Suprapubic skin (tissue), 4 donors: ENCODE measurements at places on chromosomes 2 and 18. TPM values are rescaled to one million over a fixed set of nuclear protein-coding genes. Genes with fewer than 3 reads are reported as not detected.

The CYP27A1 gene
- total RNA-seq, result 30.7 TPM

DNA sequence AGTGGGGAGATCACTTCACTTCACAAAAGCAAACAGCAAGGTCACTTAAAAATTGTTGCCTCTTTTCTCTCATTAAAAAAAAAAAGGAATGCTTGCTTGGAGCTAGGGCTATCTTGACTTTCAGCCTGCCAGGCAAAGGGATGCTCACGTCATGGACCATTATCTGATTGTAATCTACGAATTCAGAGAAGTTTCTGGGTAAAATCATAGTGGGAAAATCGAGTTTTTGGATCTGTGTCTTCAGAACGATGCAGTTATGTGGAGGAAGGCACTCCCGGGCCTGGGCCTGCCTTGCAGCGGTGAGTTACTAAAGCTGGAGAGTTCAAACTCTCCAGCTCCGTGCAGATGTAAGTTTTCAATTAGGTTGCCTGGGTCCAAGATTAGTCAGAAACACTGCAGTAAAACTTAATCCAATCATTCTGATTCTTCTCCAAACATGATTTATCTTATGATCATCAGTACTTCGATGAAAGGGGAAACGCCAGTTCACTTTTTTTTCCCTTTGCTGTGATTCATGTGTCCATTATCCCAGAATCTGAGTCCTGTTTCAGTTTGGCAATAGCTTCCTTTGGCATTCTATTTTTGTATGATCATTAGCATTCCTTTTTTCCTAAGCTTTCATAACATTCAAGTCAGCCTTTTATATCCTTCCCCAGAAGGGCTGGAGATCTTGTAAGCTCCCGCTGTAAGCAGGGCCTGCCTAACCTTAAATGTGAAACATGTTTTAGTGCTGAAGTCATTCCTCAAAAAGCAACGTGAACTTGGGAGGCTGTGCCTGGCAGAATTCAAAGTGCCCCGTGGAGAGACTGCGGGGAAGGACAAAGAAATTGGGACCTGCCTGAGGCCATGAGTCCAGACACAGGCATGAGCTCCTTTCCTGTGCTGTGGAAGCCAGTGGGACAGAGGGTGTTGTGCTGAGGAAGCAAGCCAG lies 119.3 kb upstream of the TWIST2 start:
- H3K27ac ChIP-seq, result peak overlapping the region; percentile 86
- H3K27me3 ChIP-seq, result no peaks in the 10 kb centered on the region
- no peak for DNase-seq
- no peak overlapping the region for H3K4me3 ChIP-seq
- H3K36me3 ChIP-seq, result no peaks in the 10 kb centered on the region

The AMER3 gene
- not detected for total RNA-seq

DNA sequence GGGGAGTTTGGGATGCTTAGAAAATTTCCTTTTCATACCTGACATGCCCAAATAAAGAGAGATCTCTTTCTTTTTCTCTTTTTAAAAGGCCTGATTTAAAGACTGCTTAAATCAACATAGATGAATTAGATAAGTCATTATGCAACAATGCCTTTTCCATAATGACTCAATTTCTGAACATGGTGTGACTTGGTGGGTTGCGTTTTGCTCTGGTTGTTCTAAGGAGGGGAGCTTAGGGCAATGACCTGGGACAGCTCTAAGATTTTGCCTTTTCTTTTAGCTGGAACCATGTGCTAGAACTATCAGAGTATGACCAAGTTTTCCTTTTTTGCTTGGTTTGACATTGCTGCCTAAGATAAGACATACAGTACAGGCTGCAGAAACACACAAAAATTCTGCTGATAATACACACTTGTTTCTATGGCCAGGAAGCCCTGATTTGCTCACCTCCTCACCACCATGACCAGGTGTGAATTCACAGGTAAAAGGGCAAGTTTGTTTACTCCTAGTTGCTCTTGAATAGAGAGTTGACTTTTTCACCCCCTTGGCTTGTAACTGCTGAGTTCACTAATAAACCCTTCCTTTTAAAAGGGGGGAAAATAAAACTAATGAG lies 58.1 kb upstream of the IL1RL1 start:
- H3K4me1 ChIP-seq, result peaks cover 19% of the 10 kb centered on the region
- H3K36me3 ChIP-seq, result no peaks in the 10 kb centered on the region

The PCARE gene
- total RNA-seq, result 0.08 TPM

GRCh38 chr2:235157746-235158482 lies 206.1 kb downstream of the SH3BP4 start:
- H3K27ac ChIP-seq, result no peak overlapping the region
- peaks cover 5% of the 10 kb centered on the region for H3K27me3 ChIP-seq
- peak; percentile 12 for DNase-seq
- no peaks in the 10 kb centered on the region for H3K4me1 ChIP-seq
- H3K4me3 ChIP-seq, result no peak overlapping the region
- H3K36me3 ChIP-seq, result no peaks in the 10 kb centered on the region

- peak overlapping the region; percentile 79 for H3K27ac ChIP-seq
- no peaks in the 10 kb centered on the region for H3K36me3 ChIP-seq
- DNase-seq, result no peak
- H3K4me1 ChIP-seq, result peaks cover 52% of the 10 kb centered on the region
- no peaks in the 10 kb centered on the region for H3K27me3 ChIP-seq
- H3K4me3 ChIP-seq, result no peak overlapping the region
Observed at GRCh38 chr2:46813020-46813415, 102.6 kb downstream of the MCFD2 start.

DNA sequence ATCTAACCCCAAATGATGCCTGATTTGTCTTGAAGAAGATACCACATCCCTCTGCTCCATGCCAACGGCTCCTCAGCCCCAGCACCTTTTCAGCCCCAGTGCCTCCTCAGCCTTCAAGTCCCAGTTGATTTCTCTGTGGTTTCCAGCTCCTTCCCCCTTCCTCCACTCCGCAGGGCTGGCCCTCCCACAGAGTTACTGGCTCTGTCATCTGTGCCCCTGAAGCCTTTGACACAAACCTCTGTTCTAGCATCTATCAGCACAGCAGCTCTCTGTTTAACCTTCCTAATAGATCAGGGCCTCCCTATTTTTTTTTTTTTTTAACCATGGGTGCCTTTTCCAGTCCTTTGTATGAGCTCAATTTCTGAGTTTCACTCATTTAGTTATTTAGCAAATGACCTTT lies 201.3 kb upstream of the CXCR4 start:
- H3K4me1 ChIP-seq, result no peaks in the 10 kb centered on the region
- H3K27ac ChIP-seq, result no peak overlapping the region
- DNase-seq, result no peak

GRCh38 chr2:183232161-183232865 lies 108.1 kb downstream of the NUP35 start:
- no peak overlapping the region for H3K27ac ChIP-seq
- no peaks in the 10 kb centered on the region for H3K36me3 ChIP-seq
- H3K4me1 ChIP-seq, result no peaks in the 10 kb centered on the region
- no peak for DNase-seq
- H3K27me3 ChIP-seq, result no peaks in the 10 kb centered on the region

GRCh38 chr18:51275712-51276476 lies 78.4 kb upstream of the MEX3C start:
- H3K27me3 ChIP-seq, result no peaks in the 10 kb centered on the region
- H3K27ac ChIP-seq, result no peak overlapping the region
- H3K36me3 ChIP-seq, result no peaks in the 10 kb centered on the region
- DNase-seq, result no peak
- H3K4me3 ChIP-seq, result no peak overlapping the region

GRCh38 chr2:124025171-124025580 lies at the start of gene CNTNAP5:
Gene CNTNAP5 (plus strand): TSS chr2:124025287. CDS start chr2:124025651, 364 bp downstream.
- peak within 1 kb of the TSS; percentile 14 for H3K4me3 ChIP-seq
- no peak for DNase-seq

The REG3A gene
- 2.8 TPM for total RNA-seq

DNA sequence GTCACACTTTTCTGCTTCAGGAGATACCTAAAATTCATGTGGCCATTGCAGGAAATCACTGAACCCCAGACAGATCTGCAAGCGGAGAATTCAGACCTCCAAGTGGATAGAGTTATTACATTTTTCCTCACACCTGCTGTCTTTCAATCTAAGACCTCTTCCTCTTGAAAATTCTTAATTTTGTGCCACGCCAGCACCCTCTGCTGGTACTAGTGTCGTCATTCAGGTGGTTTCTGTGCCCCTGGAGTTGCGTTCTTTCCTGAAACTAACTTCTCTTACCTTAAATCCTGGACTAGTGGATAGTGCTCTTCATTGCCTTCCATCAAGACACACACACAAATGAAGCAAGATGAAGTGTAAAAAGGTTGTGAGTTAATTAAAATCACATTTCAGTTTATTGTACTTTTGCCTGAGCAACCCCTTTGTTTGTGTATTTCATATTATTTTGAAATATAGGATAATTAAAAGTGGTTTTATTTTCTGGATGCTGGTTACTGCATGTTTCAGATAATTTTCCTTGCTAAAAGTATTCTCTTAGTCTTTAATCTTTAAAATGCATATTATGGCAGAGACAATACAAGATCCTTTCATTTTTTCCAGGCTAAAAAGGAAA lies 1.6 kb upstream of the DNER start:
- H3K36me3 ChIP-seq, result no peaks in the 10 kb centered on the region
- no peak overlapping the region for H3K4me3 ChIP-seq
- no peak for DNase-seq

The SLC4A3 gene
- 1.8 TPM for total RNA-seq

DNA sequence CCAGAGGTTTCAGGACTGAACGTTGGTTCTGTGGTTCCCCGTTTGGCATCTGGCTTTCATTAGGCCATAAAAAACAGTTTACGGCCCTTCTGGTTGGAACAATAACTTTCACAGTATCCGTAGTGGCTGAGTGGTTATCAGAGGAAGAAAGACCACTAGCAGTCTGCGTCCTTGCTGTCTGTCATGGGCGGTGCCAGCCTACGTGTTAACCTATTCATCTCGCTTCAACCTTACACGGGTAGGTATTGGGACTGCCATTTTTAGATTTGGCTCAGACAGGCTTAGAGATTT lies 42.6 kb upstream of the ROCK2 start:
- no peak overlapping the region for H3K4me3 ChIP-seq
- no peaks in the 10 kb centered on the region for H3K36me3 ChIP-seq
- H3K4me1 ChIP-seq, result peaks cover 16% of the 10 kb centered on the region

- peaks cover 45% of the 10 kb centered on the region for H3K4me1 ChIP-seq
- no peaks in the 10 kb centered on the region for H3K27me3 ChIP-seq
- H3K4me3 ChIP-seq, result peak overlapping the region; percentile 83
- H3K27ac ChIP-seq, result peak overlapping the region; percentile 99
- DNase-seq, result peak; percentile 82
- no peaks in the 10 kb centered on the region for H3K36me3 ChIP-seq
Observed at GRCh38 chr2:64018701-64019082, 536 bp downstream of the VPS54 start.
